Psoas muscle (tissue), 8 donors: ENCODE measurements at places on chromosomes 3 and 15. TPM values are rescaled to one million over a fixed set of nuclear protein-coding genes. Genes with fewer than 3 reads are reported as not detected.

The SEMA5B gene
- polyA plus RNA-seq, result 0.59 TPM

DNA sequence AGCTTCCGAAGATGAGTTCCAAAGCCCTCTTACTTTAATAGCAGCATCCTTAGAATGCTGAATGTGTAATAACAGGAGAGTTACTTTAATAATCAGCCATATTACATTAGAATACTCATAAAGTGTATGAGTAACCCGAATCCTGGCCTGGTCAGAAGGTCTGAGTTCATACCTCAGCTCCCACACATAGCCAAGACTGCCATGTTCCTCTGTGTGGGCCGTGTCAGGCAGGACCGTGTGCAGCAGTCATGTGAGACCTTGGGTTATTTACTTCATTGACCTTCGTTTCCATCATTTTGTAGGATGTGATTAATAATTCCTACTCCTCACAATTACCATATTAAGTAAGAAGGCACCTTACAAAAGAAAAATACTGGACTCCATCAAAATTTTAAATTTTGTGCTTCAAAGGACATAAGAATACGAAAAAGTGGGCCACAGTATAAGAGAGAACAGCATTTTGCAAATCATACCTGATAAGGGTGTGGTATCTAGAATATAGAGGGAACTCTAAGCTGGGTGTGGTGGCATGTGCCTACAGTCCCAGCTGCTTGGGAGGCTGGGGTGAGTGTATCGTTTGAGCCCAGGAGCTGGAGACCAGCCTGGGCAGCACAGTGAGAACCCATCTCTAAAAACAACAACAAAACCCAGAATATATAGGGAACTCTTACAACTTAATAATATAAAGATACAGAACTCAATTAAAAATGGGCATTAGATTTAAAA is 163.4 kb downstream of the ATG7 start:
- no peak for DNase-seq

The DZIP1L gene
- 0.22 TPM for polyA plus RNA-seq

GRCh38 chr15:39499681-39500080 is 81.2 kb upstream of the THBS1 start:
- DNase-seq, result no peak

- no peak for DNase-seq
These were observed 8.6 kb upstream of the CBLB start for GRCh38 chr3:105877336-105877910.

GRCh38 chr3:190690246-190690645 is 172.2 kb downstream of the GMNC start:
- DNase-seq, result no peak

The ALAS1 gene
- polyA plus RNA-seq, result 75.2 TPM

DNA sequence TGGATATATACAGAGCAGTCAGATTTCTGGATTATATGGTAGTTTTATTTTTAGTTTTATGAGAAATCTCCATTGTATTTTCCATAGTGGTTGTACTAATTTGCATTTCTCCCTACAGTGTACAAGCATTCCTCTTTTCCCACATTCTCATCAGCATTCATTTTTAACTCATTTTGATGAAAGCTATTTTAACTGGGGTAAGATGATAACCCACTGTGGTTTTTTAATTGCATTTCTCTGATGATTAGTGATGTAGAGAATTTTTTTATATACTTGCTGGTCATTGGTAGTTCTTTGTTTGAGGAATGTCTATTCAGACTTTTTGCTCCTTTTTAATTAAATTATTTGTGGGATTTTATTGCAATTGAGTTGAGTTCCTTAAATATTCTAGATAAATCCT is 903.6 kb downstream of the DIPK2A start:
- DNase-seq, result no peak

- DNase-seq, result no peak
These were observed 10.8 kb downstream of the PLA1A start for GRCh38 chr3:119608405-119609000.

DNA sequence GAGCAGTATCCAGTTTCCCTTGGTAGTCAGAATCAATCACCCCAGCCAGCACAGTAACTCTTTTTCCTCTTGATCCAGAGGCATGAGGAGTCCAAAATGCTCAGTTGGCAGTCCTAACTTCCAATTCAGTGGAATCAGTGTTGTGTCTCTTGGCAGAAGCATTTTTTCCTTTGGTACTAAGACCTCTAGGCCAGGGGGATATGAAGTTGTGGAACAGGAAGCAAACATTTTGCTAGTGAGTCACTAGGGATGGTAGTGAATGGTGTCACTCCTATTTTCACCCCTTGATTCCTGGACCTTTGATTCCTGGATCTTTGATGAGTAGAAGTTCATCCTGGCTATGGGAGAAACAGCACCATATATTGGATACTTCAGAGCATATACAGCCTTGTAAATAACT is 70.5 kb upstream of the ALDH1A3 start:
- DNase-seq, result no peak

The CADPS gene
- polyA plus RNA-seq, result 0.01 TPM

The ONECUT1 gene
- polyA plus RNA-seq, result not detected

The IL5RA gene
- polyA plus RNA-seq, result 0.08 TPM

- DNase-seq, result no peak
These were observed 483.2 kb downstream of the RBMS3 start for GRCh38 chr3:29764041-29764440.

The FEZF2 gene
- not detected for polyA plus RNA-seq

GRCh38 chr3:100709842-100710260 is 557 bp downstream of the TFG start:
- peak; percentile 48 for DNase-seq

DNA sequence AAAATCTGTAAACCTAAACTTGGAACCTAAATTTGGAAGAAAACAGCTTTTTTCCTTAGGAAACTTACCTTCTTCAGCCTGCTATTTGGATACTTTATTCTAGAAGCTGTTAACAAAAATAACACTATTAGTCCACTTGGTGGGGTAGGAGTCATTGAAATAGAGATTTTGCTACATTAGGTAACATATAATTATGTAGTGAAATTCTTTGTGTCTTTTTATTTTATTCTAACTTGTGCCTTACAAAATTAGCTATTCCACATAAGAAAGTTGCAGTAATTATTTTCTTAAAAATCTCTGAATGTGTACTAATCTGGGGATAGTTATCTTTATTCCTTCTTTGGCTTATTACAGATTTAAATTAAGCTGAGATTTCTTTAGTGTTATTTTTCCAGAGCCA is 360.4 kb upstream of the ROBO2 start:
- DNase-seq, result no peak

GRCh38 chr3:71846185-71846584 is 61.2 kb upstream of the PROK2 start:
- no peak for DNase-seq

The GOLGA8M gene
- not detected for polyA plus RNA-seq

DNA sequence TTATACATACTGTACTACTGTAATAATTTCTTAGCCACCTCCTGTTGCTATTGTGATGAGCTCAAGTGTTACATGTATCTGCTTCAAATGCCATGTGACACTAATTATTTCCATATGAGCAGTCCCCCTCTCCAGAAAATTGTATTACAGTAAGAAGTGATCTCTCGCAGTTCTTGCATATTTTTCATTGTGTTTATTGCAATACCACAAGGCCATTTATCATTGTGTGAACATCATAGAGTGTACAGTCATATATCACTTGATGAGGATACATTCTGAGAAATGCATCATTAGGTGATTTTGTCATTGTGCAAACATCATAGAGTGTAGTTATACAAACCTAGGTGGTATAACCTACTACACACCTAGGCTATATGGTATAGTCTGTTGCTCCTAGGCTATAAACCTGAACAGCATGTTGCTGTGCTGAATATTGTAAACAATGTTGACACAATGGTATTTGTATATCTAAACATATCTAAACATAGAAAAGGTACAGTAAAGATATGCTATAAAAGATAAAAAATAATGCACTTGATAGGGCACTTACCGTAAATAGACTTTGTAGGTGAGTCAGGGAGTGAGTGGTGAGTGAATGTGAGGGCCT is 189.6 kb upstream of the MLF1 start:
- no peak for DNase-seq

- no peak for DNase-seq
These were observed 24.8 kb downstream of the TMEM212 start for GRCh38 chr3:171867981-171868380.

The SEMA3G gene
- polyA plus RNA-seq, result 6.2 TPM

The TMEM45A gene
- polyA plus RNA-seq, result 1.9 TPM

GRCh38 chr3:170092907-170093306 is 55.1 kb downstream of the GPR160 start:
- DNase-seq, result no peak

The PLA2G4E gene
- polyA plus RNA-seq, result 0.07 TPM

DNA sequence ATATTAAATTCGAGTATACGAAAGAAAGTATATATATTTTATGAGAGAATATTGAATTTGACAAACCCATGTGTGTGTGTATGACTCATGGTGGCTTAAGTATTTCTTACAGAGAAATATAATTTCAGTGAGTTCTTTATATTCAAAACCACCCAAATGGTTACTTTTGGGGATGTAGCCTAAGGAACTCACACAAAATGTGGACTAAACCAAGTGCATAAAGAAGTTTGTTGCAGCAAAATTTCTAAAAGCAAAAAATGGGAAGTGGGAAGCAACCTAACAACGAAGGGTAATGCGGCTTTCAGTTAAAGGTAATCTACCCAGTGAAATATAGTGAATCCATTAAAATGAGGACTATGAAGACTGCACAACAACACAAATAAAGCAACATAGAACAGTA is 277.1 kb downstream of the EDEM1 start:
- DNase-seq, result no peak

- no peak for DNase-seq
These were observed 75.6 kb upstream of the WNT5A start for GRCh38 chr3:55562700-55563099.

DNA sequence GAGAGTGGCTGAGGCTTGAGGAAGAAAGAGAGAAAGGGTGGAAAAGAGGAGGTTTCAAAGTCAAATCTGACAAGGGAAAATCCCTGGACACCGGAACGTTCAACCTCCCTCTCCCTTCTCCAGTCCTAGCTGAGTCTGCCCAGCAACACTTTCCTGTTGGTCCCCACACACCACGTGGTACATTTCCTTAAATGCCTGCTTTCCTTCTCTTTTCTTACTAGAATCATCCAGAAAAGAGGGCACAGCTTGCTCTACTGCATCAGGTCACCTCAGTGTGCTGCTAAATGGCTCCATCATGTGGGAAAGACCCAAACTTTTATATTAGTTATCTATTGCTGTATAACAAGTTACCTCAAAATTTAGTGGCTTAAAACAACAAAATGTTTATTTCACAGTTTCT is 181.2 kb downstream of the NECTIN3 start:
- no peak for DNase-seq

- no peak for DNase-seq
These were observed 29.7 kb upstream of the POLG start for GRCh38 chr15:89364341-89364740.

GRCh38 chr3:9241956-9242355 is 7.5 kb downstream of the SRGAP3 start:
- no peak for DNase-seq

- DNase-seq, result no peak
These were observed 29.5 kb downstream of the WNT7A start for GRCh38 chr3:13850161-13850945.

The ALS2CL gene
- 5.2 TPM for polyA plus RNA-seq

GRCh38 chr15:91023720-91024119 is 1.3 kb upstream of the VPS33B start:
- DNase-seq, result no peak

DNA sequence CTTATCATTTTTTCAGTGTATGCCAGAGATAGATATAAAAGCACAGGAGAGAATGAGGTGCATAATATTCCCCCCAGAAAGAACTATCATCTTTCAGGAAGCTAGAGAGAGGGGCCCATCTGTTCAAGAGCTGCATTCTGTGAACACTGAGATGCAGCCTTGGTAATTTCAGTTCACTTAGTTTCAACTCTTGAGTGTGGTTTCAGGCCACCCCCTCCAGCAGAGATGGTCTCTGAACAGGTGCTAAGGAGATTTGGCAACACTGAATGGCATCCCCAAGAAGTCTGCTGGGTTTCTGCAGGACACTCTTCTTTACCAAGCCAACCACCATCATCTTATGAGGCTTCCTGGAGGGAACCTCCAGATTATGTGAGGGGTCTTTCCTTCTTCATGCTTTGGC is 30.4 kb upstream of the LIMD1 start:
- DNase-seq, result no peak

- no peak for DNase-seq
These were observed 13.9 kb downstream of the TMEM45A start for GRCh38 chr3:100506355-100506754.

DNA sequence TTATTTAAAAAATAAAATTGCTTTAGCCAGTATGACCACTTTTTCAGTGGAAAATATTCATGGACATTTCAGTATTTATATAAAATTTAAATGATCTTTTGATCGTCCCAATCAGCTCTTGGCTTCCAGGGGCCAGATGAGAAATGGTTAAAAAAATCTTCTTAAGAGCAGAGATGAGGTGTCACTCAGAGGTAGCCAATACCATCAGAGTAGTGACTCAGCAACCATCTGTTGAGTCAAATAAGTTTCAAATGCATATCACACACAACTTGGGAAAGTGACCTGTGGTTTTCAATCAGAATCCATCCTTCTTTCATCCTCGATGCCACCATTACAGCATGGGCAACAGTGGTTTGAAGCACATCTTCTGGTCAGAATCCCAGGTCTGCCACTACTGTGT is 958.8 kb upstream of the NR2F2 start:
- no peak for DNase-seq

GRCh38 chr3:76198086-76198485 is 412.7 kb upstream of the ZNF717 start:
- no peak for DNase-seq

DNA sequence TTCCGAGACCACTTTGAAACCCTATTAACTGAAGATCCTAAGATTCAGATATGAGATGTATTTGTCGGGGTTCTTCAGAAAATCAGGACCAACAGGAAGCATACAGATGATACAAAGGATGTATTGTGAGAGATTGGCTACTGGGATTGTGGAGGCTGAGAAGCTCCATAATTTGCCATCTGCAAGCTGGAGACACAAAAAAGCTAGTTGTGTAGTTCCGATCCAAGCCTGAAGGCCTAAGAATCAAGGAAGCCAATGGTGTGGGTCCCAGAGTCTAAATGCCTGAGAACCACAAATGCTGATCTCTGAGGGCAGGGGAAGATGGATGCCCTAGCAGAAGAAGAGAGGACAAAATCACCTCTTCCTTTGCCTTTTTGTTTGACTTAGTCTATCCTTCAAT is 10.9 kb upstream of the PLSCR1 start:
- no peak for DNase-seq

DNA sequence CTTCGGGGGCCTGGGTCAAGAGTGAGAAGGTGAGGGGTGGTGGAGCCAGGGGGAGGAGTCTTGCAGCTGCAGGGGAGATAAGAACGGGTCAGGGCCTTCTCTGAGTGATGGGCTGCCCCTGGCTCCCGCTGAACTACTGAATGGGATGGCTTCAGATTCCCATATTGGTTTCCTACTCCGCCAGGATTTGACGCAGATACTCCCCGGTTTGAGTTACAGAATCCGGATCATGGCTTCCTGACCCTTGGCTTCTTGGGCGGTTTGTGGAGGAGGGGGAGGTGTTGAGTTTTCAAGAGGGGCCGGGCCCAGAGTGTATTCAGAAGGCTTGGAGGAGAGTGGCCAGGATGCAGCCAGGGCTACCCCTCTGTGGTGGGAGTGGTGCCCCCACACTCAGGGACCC is 119.9 kb upstream of the ATP2B2 start:
- no peak for DNase-seq

GRCh38 chr3:123124971-123125370 is 58.1 kb downstream of the PDIA5 start:
- no peak for DNase-seq
